ENCODE measurements at places on chromosomes 6 and 20.

- peak; percentile 56 for DNase-seq
These were observed 26.2 kb downstream of the BCAS1 start for GRCh38 chr20:54044156-54044555.

- DNase-seq: no peak
These were observed 96.5 kb downstream of the TINAG start for GRCh38 chr6:54404791-54405190.

GRCh38 chr6:116386581-116387299 lies 16.0 kb downstream of the DSE start:
- peak; percentile 34 for DNase-seq

DNA sequence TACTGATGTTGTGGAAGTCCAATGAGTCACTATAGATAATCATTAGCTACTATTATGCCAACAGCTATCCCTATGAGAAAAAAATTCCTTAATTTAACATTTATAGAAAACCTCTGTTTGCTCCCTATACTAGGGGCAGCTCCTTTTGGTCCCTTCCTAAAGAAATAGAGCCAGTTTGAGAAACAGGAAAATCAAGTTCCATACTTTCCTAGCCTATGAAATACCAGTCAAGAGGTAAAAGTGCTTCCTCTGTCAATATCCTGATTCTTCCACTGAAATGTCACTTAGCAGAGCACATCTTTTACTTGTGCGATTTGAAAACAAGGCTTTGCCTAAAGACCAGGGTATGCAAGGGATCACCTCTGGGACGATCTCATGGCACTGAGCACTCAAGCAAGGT lies 14.5 kb upstream of the TRIM39 start:
- DNase-seq: peak; percentile 50

GRCh38 chr6:159098636-159099106 lies 53.9 kb upstream of the TAGAP start:
- DNase-seq: peak; percentile 77

GRCh38 chr6:16836144-16836981 lies 75.1 kb upstream of the ATXN1 start:
- DNase-seq: no peak

DNA sequence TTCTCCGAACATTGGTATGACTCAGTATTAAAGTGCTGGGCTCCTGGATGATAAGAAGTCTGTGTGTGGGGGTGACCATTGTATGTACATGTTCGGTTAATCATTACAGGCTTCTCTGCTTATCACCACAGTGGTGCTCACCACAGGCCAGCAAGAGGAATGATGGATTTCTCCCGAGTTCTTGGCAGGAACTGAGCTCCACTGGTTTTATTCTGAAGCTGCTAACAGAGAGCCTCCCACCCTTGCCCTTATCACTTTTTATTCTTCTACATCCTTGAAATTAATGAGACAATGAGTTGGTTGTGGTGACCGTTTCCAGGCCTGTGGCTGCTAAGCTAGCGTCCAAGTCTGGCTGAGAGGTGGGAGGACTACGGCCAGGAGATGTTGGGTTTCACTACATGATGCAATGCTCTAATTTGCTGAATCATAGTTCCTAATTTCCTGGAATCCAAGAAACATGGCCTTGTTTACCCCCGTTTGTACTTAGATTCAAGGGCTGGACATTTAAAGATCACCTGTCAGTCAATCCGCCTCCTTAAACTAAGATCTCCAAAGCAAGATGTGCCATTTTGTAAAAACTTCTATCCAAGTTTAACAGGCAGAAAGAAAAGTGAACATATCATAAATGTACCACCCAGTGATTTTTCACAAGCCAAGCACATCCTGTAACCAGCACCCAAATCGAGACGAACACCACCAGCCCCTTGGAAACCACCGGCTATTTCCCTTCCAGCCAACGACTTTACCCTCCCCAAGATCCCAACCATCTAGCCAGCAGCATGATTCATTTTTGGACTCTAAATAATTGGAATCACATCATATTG lies 172.5 kb downstream of the FOXA2 start:
- DNase-seq: no peak

DNA sequence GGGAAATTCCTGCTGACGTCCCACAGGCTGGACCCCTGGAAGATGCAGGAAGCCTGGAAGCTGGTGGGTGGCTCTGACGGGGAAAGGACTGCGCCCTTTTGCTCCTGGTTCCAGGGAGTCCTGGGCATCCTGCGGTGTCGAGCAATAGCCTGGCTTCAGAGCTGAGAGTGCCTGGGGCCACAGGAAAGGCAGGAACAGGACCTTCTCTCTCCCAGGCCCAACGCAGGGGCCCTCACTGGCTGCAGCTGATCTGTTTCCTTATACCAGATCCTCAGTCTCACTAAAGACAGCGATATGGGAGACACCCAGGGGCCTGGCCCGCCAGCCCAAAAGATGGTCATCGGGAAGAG lies 1.4 kb downstream of the B3GALT4 start:
- no peak for DNase-seq

DNA sequence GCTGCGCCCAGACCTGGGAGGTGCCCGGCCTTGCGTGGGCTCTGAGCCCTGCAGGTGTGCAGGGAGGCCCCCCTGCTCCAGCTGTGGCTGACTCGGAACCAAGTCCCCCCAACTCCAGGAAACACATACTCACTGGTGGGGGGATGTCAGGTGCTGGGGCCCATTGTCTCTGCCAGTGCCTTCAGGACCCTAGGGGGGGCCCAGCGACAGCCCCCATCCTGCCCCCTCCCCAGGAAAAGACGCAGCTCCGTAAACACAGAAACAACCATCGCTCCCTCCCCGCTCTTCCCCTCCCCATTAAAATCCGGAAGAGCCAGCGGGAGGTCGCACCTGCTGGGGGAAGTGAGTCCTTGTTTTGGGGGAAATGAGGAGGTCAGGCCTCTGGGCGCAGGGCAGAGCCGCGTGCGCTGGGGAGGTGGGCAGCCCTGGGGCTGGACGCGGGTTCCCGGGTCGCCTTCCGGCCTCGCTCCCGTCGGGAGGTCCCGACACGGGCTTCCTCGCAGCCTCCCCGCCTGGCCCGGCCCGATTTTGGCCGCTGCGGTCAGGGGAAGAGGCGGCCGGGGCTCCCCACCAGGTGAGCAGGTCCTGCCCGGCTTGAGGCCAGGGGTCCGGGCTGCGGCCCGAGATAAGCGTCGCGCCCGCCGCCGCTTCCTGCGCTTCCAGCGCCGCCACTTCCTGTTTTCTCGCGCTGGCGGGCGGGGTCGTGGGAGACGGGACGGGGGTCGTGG lies 6.2 kb downstream of the C20orf204 start:
- DNase-seq: no peak

GRCh38 chr6:75480425-75480824 lies 13.2 kb downstream of the FILIP1 start:
- DNase-seq: no peak

GRCh38 chr6:72464791-72465691 lies 156.8 kb upstream of the KCNQ5 start:
- peak; percentile 19 for DNase-seq

DNA sequence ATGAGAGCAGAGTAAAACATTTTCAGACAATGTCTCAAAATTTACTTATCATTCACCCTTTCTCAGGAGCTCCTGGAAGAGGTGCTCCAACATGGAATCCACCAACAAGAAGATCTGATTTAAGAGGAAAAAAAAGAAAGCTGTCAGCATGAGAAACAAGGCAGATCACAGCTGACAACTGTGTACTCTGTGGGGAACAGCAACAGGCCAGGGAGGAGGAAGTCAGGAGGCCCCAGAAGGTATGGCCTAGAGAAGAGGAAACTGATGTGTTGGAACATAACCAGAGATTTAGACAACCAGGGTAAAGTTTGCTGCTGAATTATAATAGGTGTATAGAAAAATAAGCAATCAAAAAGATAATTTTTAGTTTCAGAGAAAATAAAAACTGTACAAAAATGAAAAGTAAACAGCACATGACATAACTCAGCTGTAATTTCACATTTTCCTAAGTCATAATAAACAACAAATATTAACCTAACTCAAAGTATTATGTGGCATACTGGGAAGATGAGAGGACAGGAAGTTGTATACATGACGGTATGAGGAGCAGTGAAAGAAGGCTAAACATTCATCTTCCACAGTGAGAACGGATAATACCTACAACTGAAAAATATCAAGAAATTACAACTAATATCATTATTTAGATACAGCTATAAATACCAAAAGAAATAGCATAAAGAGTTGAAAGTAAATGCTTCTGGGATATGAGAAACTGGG lies 113.6 kb upstream of the EMILIN3 start:
- DNase-seq: no peak

- no peak for DNase-seq
These were observed 2.9 kb downstream of the KLHDC3 start for GRCh38 chr6:43016943-43017334.

- DNase-seq: no peak
These were observed 395.3 kb upstream of the BTBD3 start for GRCh38 chr20:11522366-11522741.

- DNase-seq: no peak
These were observed 58.6 kb downstream of the GFOD1 start for GRCh38 chr6:13428583-13429405.

GRCh38 chr20:45368221-45368980 lies 5.4 kb downstream of the SYS1 start:
- DNase-seq: peak; percentile 24

GRCh38 chr20:5448449-5449118 lies 131.8 kb upstream of the PROKR2 start:
- peak; percentile 16 for DNase-seq

DNA sequence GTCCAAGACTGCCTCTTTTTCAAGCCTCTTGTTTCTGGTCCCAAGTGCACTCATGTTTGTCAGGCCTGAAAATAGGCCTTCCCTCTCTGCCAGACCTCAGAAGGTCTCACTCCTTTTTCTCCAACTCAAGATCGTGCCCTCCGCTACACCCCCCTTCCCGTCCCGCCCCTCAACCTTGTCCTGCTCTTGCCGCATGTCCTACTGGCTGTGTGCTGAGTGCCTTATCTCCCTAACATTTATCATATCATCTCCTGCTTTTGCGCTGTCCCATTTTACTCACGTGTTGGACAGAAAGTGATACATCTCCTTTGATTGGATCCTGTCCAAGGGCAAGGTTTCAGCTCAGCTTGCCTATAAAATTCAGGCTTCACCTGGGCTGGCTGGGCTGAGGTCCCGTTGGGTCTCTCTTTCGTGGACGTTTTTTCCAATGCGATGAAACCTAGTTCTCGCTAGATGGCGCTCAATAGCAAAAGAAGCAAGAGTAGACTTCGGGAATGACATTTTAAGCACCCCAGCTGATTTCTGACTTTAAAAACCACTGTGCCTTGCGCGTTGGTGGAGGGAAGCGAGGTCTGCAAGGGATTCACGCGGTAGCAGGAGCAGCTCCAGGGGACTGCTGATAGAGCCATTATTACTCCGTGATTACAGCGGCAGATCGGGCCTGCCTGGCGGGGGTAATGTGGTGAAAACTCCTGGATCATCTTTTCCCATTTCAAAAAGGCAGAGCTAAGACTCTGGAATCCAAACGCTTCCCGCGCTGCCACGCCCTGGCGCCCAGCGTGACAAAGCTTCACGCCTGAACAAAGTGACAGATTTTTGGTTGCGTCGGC lies 137.6 kb downstream of the IMPG1 start:
- peak; percentile 92 for DNase-seq

- peak; percentile 33 for DNase-seq
These were observed 253.4 kb downstream of the PRL start for GRCh38 chr6:22043284-22043962.

GRCh38 chr6:40848038-40848437 lies 191.0 kb downstream of the UNC5CL start:
- no peak for DNase-seq

Data from trophoblast cell (in vitro differentiated cells and primary cell).